NCI-H82 (cell line): ENCODE measurements at places on chromosomes 7 and 10.
A peak's percentile ranks its signal among the peaks of the same experiment; 100 is the strongest.

DNA sequence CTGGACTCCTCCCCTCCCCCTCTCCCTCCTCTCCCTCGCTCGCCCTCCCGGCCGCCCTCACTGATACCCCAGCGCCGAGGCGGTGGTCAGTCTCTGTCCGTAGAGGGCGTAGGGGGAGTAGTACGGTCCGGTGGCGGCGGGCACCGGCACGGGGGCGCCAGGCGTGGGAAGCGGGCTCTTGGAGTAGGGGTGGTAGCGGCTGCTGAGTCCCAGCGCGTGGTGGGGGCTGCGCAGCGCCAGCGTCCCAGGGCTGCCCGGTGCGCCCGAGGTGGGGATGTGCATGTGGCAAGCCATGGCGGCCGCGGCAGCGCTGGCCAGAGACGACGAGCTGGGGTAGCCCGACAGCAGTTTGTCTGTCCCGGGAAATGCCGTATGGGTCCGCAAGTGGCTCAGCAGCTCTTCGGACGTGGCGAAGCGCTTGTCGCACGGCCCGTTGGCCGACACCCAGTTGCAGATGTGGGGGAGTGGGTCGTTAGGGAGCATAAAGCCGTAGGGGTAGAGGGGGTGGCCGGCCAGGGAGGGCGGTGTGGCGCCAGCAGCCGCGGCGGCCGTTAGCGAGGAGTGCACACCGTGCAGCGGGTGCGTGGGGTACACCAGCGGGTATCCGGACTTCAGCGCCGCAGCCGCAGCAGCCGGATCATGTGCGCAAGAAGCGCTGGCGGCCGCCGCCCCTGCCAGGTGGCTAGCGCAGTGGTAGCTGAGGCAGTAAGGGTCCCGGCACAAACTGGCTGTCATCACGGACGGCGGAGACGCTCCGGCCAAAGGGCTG is 2.7 kb downstream of the ZNF503 start:
- DNase-seq, result no peak

GRCh38 chr7:141663081-141663849 is 38.7 kb downstream of the DENND11 start:
- no peak for DNase-seq

DNA sequence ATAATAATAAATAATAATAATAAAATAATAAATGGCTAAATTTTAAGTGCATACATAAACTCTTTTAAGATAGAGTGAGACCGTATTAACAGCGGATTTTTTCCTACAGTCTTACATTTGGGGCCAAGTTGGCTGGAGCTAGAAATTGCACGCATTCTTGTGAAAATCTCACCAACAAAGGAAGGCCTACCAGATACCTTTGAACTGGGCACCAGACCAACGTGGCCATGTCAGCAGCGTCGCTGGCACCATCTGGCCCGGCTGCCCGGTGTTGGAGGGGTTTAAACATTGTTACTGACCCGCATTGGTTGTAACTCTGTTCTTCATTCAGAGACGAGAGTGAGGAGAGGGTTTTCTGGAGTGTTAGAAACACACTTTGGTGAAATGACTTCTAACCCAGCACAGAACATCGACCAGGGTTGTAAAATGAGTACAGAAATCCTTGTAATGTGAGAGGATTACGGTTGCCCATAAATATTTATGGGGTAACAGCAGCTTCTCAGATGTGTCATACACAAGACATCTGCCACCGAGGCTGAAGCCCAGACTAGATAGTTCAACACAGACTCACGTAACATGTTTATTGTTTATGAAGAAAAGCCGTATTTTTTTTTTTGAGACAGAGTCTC is 34.6 kb upstream of the UNCX start:
- DNase-seq, result no peak

DNA sequence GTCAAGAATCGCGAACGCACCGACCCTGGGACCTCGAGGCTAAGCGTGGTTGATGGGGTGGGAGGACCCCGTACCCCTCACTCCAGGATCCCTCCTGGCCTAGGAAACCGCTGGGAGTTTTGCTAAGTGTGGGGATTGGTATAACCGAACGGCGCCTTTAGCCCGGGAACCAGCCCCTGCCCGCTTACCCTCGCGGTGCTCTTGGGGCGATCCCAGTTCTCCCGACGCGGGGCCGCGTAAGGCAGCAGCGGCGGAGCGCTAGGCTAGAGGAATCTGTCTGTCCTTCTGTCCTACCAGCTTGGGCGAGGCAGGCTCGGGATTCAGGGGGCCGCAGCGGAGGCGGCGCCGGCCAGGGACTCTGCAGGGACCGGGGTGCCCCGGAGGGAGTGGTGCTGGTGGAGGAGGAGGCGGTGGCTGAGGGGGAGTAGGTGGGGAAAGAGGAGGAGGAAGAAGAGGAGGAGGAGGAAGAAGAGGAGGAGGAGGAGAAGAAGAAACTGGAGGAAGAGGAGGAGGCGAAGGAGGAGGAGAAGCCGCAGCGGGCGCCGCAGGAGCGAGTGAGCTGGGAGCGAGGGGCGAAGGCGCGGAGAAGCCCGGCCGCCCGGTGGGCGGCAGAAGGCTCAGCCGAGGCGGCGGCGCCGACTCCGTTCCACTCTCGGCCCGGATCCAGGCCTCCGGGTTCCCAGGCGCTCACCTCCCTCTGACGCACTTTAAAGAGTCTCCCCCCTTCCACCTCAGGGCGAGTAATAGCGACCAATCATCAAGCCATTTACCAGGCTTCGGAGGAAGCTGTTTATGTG is 439 bp upstream of the EMX2 start:
- DNase-seq, result peak; percentile 66

DNA sequence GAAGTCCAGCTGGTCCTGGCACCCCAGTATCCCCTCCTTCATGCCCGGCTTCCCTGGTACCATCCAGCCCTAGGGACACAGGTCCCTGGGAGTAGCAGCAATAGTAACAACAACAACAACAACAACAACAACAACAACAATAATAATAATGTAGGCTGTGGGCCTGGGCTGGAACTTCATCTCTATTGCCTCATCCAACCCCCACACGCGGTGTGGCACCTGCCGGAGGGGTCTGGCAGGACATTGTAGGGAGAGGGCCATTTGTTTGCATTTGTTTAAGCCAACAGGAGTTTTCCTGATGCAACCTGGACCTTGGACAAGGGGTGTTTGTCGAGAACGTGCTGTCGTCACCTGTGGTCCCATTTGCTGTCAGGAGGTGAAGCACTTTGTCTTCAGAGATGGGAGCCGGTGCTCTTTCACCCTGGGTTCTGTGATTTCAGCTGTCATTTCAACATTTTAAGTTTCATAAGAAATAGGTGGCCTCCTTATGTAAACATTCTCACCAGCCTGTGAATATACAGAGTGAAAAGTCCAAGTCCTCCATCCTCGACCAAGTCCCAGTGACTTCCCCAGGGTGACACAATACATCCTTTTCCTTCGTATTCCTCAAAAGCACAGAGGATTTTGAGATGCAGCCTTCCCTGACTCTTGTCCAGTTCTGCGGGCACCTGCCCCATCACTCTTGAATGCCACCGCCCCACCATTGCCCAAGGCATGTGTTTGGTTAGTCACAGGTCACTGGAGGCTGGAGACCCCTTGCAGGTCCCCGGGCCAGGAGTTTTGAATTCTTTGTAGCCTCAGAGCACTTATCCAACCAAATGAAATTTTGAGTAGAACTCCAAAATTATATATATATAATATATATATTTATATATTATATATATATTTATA is 9.2 kb downstream of the LHPP start:
- no peak for DNase-seq

DNA sequence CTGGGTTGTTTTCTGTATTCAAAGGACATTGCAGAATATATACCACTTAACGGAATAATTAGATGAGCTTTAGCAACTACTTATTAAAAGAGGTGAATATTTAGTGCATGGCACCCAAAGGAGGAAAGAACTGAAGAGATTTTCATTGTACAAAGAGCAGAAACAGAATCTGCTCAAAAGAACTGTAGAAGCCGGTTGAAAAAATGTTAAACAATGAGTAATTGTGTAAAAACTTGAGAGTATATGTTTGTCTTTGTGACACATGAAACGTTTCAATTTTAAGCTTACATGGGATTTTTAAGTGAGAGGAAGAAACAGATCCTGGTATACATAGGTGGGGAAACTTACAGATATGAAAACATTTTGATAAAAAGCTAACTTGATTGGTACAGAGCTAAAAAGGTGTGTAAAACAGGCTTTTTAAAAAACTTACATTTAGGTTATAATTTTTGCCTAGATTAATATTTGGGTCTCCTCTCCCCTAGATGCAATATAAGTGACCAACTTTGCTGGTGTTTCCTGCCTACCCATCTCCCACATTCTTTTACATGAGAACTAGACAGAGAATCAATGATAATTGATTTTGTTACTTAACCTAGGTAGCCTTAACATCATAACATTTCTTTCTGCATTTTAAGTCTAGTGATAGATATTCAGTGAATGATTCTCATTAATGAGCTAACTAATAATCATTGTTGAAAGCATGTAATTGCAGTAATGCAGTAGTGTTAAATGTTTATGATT is 6.8 kb downstream of the ARL5B start:
- DNase-seq, result no peak

- DNase-seq, result peak; percentile 48
Observed at GRCh38 chr10:72567889-72568640, 57.8 kb downstream of the MICU1 start.

DNA sequence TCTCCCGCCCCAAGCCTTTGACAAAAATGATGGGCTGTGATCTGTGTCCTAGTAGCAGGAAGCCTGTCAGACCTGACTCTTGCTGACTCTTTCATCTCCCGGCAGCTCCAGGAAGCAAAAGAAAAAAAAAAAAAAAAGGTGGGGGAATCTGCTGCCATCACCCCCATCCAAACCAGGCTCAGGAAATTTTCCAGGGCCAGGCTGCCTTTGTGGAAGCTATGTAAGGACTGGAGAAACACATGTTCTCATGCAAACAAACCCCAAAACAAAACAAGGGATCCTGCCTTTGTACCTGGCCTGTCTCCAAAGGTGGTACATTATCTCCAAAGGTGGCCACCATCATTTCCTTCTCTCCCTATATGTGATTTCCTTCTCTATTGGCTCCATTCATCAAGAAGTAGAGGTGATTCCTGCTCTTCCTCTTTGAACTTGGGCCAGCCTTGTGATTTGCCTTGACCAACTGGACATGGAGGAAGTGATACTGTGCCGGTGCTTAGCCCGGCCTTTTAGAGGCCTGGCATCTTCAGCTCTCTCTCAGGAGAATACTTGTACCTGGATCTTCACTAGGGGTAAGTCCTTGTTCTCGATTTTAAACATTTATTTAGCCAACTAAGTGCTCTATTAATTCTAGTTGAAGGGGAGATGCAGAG is 192.2 kb upstream of the SVIL start:
- DNase-seq, result no peak

DNA sequence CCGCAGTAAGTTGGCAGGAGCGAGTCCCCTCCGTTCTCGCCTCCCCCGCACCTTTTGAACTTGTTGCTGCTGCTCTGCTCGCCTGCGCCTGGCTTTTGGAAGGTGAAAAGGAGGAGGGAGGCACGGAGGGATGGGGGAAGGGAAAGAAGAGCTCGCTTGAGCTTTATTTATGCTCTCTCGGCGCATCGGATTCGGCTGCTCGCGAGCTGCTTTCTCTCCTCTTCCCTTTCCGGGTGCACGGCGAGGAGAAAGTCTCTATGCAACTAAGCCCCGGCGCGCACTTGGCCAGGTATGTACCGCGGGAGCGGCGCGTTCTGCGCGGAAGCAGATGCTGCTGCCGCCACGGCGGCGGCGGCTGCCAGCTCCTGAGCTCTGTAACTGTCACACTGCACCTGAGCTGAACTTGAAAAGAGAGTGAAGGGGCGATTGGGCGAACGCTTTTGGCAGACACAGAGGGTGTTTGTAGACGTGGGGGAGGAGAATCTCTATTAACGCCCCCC is 551 bp downstream of the KCND2 start:
- DNase-seq, result peak; percentile 74
